ENCODE measurements at places on chromosomes 5 and 9.

GRCh38 chr5:131635684-131636572 lies 899 bp upstream of the RAPGEF6 start:
- no peak for DNase-seq

GRCh38 chr5:25393957-25394356 lies 749.2 kb upstream of the CDH10 start:
- no peak for DNase-seq

DNA sequence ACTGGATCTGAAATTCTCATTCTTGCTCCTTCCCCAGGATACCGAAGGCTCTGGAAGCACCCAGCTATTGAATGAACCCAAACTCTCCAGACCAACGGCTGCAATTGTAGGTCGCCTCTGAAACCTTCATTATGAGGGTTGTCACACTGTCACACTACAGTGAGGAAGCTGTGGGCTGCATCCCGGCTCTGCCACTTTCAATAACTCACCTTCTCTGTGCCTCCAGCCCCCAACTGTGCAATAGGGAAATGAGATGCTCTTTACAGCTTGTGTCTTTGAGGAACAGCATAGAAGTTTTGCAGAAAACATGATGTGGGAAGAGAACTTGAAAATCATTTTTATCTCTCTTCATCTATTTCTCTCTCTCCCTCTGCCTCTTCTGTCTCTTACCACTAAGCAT lies 69.6 kb upstream of the TGFBR1 start:
- no peak for DNase-seq

DNA sequence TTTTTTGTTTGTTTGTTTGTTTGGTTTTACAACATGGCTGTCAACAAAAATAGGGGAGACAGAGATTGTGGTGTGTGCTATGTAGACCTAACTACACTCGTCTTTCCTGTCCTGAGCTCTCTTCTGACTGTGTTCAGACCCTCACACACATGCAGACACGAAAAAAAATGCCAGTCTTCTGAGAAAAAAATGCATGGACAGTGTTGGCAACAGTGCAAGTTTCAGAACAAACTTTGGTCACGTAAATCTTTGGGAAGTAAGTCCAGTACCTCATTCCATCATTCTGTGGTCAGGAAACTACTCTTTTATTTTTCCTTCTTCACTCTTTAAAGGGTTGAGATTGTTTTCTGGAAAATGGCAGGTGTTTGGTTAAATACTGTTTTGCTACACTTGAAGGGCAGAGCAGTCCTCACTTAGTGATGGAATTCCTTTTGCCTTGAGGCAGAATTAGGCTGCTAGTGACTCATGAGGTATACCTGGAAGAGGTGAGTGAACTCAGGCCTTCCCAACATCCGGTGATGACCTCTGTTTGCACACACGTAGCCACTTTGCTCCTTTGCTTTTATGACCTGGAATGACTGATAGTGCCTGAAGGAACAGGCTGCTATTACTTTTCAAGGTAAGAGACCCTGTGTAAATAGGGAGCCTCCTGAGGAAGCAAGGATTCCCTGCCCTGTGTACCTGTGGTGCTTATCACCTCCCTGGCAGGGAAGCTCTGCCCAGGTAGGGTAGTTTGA lies 81.6 kb upstream of the TNFAIP8 start:
- no peak for DNase-seq

GRCh38 chr9:137276473-137277328 lies 825 bp upstream of the TOR4A start:
- no peak for DNase-seq

- no peak for DNase-seq
These were observed 664.8 kb upstream of the ZNF608 start for GRCh38 chr5:125411071-125411743.

- no peak for DNase-seq
These were observed at the start of gene CERCAM for GRCh38 chr9:128420651-128421481. Gene CERCAM (plus strand): TSS chr9:128420857. CDS start chr9:128420878, 21 bp downstream.

DNA sequence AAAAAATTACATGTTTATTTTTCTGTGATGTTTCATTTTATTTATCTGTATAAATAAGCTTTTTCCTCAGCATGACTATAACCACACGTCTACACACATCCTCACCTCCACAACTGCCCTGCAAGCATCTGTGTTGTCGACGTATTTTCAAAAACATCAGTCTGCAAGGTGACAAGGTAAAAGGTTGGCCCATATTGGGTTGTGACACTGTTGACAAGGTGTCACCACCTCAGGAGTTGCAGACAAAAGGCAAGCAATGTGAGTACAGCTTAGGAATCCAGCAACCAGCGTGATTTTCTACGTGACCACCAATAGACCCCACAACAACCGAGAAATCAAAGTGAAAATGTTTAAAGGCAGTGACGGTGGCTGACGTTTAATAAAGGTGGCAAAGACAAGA lies 187.6 kb downstream of the PARP8 start:
- DNase-seq = no peak

DNA sequence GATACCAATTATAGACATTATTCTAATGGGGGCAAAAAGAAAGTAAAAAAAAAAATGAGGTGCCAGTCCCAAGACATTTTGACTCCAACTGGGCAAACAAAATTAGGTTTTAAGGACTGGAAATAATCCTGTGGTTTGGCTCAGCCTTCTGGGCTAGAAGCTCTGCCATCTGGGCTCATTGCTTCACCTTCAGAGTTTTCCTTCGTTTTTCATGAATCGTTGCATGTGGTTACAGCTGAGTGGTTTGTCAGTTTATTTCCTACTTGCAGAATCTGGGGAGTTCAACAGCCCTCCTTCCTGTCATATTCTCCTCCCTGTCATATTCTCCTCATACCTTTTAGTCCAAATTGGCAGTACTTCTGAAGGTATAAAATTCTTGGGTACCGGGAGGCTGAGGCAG lies 12.0 kb downstream of the UGT3A2 start:
- no peak for DNase-seq

GRCh38 chr5:139268364-139269202 lies 25.0 kb upstream of the MATR3 start:
- DNase-seq = no peak

- DNase-seq = no peak
These were observed 202.5 kb downstream of the EFNA5 start for GRCh38 chr5:107468276-107468675.

- no peak for DNase-seq
These were observed 21.4 kb downstream of the TMEM245 start for GRCh38 chr9:109098171-109098959.

DNA sequence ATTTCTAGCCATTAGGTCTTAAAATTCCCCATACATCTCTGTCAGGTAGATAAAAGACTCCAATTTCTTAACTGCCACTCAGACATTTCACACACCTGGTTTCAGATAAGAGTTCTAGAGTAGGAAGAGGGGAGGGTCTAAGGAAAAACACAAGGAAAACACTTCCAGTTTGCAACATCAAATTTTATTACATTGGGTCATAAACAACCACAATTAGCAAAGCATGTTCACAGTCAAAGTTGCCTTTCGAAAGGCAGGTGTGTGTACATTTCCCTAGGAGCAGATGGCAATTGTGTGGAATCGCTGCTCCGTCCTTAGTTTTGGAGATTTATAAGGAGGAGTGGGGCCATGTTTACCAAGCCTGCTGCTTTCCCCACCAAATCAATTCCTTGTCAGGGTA lies 120.8 kb downstream of the DMRT2 start:
- DNase-seq = no peak

GRCh38 chr5:43409809-43410271 lies 2.4 kb downstream of the CCL28 start:
- no peak for DNase-seq

DNA sequence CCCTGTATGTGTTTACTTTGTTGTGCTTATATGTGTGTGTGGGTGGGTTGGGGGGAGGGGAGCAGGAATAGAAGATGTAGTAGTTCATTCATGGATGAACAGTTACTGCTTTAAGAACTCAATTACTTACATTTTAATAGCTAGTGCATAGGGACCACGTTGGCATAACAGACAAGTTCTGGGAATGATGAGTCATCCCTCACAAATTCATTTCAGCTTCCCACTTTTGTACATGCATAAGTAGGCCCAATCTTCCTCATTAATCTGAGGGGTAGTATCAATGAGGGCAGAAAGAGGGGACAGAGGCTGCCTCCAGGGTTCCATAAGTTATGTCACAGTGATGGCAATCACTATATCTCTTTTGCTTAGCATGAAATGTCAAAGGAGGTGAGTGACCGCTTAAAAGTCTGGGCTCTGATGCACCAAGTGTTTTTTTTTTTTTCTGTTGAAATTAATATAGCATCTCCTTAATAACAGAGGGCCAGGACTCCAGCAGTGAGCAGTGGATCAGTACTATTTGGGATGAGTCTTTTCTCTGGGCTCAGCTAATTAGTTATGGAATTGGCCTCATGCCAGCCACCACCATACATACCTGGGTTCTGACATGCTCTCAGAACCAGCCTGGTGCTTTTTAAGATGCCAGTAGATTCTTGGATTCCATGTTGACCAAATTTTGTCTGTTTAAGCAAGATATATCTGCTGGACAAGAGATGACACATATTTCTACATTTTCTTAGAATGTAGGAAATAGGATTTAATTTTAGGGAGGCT lies 37.1 kb downstream of the PRDM6 start:
- peak; percentile 45 for DNase-seq

DNA sequence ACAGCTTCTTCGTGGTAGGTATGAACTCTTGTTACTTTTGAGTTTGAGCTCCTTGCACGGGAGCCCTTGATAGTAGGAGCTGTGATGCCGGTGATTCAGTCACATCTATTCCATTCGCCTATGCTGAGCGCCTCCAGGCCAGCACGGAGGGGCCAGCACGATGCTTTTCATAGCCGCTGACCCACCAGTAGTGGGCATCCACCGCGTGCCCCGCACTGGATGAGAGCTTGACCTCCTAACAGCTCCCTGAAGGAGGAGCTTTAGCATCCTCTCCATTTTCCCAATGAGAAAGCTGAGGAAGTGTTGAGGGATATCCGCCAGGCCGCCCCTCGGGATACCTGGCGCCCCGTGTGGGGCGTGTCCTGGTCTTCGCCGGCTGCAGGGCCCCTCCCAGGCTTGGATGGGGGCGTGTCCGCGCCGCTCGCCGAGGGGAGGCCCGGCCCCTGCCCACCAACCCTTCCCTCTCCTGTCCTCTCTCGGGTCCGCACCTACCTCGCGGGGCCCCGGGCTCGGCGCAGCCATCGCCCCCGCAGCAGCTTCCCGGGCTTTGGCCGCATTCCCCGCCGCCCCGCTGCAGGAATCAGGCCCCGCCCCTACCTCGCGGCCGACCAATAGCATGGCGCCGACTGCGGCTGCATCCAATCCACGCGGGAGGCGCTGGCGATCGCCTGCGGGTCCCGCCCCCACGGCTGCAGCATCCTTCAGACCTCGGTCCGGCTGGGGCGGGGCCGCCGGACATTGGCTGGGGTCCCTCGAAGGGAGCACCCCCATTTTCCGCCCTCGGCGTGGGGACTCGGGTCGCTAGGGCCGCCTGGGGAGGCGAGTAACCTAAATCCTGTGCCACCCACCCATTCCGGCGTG lies at the start of gene PIP5KL1:
PIP5KL1 (minus strand) TSS at position 547 of the 861 bp plus-strand sequence; CDS start at position 522, 25 bp downstream.
- DNase-seq = no peak

DNA sequence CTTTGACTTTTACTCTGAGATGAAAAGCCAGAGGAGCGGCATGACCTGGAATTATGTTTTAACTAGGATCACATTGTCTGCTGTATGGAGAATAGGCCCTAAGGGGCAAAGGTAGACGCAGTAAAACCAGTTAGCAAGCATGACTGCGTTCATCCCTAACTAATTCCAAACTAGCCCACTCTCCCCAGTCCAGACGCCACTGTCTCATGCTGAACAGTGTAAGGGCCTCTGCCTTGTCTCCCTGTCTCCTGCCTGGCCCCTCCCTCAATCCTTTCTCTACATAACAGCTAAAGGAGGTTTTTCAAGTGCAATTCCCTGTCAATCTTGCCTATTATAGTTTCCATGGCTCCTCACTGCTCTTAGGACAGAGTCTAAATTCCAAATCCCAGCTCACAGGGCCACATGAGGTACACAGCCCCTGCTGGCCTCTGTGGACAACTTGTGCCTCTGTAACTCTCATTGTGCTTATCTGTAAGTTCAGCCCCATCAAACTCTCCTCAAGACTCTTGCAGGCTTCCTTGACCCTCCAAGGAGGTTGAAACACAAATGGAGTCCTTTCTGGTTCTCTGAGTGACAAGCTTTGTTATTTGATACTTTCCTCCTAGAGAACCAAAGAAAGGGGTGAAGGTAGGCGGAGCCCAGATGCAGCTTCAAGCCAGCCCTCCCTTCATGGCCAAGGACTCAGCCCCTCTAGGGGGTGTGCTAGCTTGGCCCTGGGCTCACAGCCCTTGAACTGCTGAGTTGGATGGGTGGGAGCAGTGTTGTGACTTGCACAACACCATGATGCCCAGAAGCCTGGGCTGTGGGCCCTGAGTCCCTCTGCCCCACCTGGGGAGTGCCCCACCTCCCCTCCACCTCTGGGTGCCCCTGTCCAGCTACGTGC lies 16.0 kb upstream of the SLC22A4 start:
- DNase-seq = no peak

DNA sequence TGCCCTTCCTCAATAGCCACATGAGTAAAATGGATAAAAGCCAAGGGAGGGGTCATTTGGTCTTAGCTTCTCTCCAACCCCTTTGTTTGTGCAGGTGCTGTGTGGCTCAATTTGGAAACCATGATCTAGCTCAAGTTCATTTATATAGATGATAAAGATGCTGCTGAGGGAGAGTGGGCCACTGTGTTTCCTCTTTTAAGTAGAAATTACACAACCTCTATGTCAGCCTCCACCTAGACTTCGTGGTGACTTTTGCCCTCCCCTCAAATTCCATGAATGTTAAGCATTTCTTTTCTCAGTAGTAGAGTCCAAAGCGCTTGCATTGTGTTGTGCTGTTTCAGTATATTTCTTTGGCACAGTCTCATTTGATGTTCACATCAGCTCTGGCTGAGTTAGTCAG lies 241.4 kb downstream of the ARHGAP26 start:
- peak; percentile 63 for DNase-seq

DNA sequence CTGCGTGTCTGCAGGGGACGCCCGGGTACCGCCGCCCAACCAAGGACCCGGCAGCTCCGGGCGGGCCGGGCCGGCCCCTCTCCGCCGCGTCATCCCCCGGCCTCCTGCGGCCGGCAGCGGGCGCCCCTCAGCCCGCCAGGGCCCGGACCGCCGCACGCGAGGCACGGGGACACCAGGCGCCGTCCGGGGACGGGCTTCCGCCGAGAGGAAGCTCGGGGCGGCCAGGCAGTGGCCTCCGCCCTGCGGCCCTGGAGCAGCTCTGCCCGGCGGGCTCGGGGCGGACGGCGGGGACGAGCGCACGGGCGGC lies 373 bp downstream of the FBXW5 start:
- DNase-seq = no peak
